ENCODE measurements at places on chromosomes 3 and 15.
A peak's percentile ranks its signal among the peaks of the same experiment; 100 is the strongest.

GRCh38 chr3:17795711-17796110, 53.3 kb upstream of the TBC1D5 start:
- DNase-seq: no peak

DNA sequence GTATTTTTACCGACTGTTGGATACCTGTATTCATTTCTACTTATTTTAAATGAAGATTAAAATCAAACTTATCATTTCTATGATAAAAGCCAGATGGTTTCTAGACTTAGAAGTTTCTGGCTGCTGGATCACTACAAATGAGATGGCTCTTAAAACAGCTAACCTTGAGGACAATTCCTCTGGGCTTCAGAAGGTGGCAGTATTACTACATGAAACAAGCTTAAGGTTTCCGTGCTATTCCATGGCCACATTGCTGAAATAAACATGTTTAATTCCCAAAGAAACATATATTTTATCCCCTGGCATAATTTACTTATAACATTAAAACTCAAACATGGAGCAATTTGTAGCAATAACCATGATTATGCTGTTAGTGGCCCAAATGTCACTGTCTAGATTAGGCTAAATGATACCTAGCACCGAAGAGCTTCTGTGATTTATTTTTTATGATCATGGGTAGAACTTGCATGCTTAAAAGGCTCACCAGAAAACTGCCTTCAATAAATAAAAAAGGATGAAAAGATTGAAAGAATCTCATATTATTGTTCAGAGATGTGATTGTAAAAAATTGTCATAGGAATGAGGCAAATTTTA, 204.0 kb upstream of the NANOGP8 start:
- peak; percentile 34 for DNase-seq

DNA sequence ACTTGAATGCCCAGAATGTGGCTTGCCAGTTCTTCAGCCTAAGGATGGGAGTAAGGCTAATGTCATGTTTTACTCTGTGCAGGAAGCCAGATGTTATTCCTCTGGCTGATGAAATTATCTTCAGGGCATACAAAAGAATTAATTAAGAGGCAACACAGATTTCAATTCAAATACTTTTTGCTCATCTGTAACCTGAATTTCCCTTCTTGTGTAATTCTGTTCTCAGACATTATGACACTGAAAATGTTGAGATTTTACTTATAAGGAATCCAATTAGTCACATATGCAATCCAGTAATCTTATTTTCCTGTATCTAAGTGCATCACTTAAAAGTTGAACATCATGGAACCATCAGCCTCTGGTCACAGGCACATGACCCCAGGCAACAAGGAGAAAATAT, 136.5 kb downstream of the CPNE4 start:
- no peak for DNase-seq

DNA sequence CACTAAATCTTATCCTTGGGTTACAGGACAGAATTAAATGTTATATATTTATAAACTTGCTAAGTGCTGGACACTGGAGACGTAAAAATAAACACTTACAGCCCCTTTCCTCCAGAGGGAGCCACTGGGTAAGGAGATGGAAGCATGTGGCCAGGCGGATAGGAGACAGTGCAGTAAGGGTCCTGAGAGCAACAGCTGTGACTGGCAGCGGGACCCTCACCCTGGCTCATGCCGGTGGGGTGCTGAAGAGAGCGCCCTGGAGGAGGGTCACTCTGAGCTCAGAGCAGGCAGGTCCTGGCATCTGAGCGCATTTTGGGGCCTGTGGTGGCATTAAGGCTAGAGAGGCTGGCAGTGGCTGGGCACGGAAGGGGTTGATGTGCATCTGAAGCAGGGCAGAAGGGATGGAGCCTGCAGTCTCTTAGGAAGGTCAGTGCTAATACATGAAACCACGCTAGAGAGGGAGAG, 16.0 kb downstream of the SEC61A1 start:
- DNase-seq: peak; percentile 56

- DNase-seq: no peak
Measured at GRCh38 chr3:117541721-117542120, 832.1 kb downstream of the TUSC7 start.

GRCh38 chr15:44265757-44266156, 22.8 kb upstream of the GOLM2 start:
- DNase-seq: no peak

GRCh38 chr3:146505516-146505915, 36.2 kb upstream of the PLSCR2 start:
- DNase-seq: no peak

DNA sequence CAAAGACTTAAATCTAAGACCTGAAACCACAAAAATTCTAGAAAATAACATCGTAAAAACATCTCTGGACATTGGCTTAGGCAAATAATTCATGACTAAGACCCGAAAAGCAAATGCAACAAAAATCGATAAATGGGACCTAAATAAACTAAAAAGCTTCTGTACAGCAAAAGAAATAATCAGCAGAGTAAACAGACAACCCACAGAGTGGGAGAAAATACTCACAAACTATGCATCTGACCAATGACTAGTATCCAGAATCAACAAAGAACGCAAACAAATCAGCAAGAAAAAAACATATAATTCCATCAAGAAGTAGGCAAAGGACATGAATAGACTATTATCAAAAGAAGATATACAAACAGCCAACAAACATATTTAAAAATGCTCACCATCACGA, 749.4 kb downstream of the PLOD2 start:
- no peak for DNase-seq

- no peak for DNase-seq
Measured at GRCh38 chr3:104909721-104910120, 457.0 kb upstream of the ALCAM start.

DNA sequence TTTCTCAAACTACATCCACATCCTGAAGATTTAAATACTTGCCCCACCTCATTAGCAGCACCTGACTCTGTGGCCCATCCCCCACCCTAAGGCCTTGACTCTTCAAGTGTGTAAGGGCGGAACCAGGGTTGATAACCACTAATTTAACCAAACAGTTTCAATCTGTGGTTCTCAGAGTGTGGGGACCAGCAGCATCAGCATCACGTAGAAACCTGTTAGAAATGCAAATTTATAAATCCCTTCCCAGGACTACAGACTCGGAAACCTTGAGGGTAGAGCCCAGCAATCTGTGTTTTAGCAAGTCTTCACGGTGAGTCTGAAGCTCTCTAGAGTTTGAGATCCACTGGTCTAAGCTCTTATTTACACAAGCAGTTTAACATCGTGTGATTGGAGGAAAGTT, 12.4 kb downstream of the GNB4 start:
- no peak for DNase-seq

- DNase-seq: no peak
Measured at GRCh38 chr3:83093222-83093572, 1331.8 kb upstream of the GBE1 start.

GRCh38 chr3:143571548-143571947, 276.7 kb downstream of the SLC9A9 start:
- no peak for DNase-seq

DNA sequence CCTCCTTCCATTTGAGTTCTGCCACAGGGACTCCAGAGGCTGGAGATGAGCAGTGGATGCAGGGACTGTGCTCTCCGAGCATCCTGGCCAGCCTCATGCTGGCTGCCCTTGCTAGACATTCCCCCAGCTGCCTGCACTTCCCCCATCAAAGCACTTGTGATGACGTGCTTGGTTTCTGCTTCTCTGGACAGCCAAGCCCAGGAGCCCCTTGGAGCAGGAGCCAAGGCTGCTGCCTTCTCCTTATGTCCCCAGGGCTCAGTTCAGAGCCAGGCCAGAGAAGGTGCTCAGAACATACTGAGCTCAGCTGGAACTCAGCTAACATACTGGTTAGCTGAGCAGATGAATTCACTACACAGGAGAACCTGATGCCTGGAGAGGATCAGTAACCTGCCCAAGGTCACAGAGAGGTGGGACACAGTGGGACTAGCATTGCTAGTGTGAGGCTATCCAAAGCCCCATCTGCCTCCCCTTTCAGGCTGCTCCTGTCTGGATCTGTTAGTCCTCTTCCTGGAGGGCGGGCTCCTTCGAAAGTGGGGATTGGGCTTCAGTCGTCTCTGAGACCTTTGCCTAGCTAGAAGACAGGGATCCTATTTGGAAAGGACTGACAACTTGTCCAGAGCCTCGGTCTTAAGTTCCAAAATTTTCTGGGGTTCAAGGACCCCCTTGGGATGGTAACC, 4.3 kb downstream of the PCBP4 start:
- no peak for DNase-seq
